ENCODE measurements at places on chromosomes 5 and 9.

- no peak overlapping the region for H3K4me3 ChIP-seq
- H3K27ac ChIP-seq: no peak overlapping the region
- H3K36me3 ChIP-seq: no peaks in the 10 kb centered on the region
- no peaks in the 10 kb centered on the region for H3K4me1 ChIP-seq
These were observed 24.4 kb downstream of the SLC6A7 start for GRCh38 chr5:150214289-150214688.

- peaks cover 4% of the 10 kb centered on the region for H3K4me1 ChIP-seq
- H3K27ac ChIP-seq: no peak overlapping the region
- no peaks in the 10 kb centered on the region for H3K36me3 ChIP-seq
These were observed 714 bp upstream of the ZNF608 start for GRCh38 chr5:124746916-124747790.

DNA sequence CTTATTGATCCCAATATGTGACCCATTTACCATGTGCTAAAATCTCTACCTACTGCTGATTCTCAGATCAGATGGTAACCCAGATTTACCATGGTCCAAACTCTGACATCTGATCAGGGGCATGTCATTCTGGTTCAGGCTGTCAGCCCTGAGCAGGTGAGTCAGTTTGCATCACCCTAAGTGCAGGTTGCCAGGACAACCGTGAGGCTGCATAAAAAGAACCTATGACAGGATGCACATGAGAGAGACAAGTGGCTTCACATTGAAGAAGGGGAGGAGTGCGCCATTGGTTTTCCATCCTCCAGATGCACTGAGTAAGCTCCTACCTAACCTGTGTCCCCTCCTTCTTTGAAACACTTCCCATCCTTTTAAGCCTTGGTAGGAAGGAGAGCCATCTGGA is 801 bp upstream of the PRSS3 start:
- H3K36me3 ChIP-seq: no peaks in the 10 kb centered on the region
- DNase-seq: no peak
- peaks cover 17% of the 10 kb centered on the region for H3K27me3 ChIP-seq
- H3K4me1 ChIP-seq: no peaks in the 10 kb centered on the region

- no peaks in the 10 kb centered on the region for H3K27me3 ChIP-seq
- no peak overlapping the region for H3K4me3 ChIP-seq
- H3K4me1 ChIP-seq: no peaks in the 10 kb centered on the region
- H3K36me3 ChIP-seq: no peaks in the 10 kb centered on the region
- no peak for DNase-seq
- H3K27ac ChIP-seq: no peak overlapping the region
These were observed 18.1 kb upstream of the FCN1 start for GRCh38 chr9:134935701-134936345.

- no peak for DNase-seq
- H3K27ac ChIP-seq: no peak overlapping the region
- H3K4me3 ChIP-seq: no peak overlapping the region
- no peaks in the 10 kb centered on the region for H3K27me3 ChIP-seq
- no peaks in the 10 kb centered on the region for H3K4me1 ChIP-seq
- no peaks in the 10 kb centered on the region for H3K36me3 ChIP-seq
These were observed 32.2 kb downstream of the ALDH7A1 start for GRCh38 chr5:126562823-126563222.

DNA sequence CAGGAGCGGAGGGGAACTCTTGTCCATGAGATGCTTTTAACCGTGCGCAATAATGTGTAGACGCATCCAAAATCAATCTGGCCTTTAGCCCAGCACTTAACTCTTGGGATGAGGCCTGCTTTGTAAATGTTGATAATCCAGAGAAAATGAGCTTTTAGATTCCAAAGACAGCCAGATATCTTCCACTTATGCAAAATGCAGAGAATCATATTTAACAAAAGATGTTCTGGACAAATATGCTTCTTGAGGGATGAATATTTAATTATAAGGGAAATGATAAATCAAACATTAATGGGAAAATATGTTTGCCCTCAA is 5.6 kb downstream of the S1PR3 start:
- H3K4me1 ChIP-seq: peaks cover 10% of the 10 kb centered on the region
- no peak overlapping the region for H3K4me3 ChIP-seq
- H3K27ac ChIP-seq: no peak overlapping the region
- no peaks in the 10 kb centered on the region for H3K27me3 ChIP-seq
- H3K36me3 ChIP-seq: no peaks in the 10 kb centered on the region
- DNase-seq: no peak

GRCh38 chr5:88540471-88541115 is 271.9 kb upstream of the TMEM161B start:
- no peaks in the 10 kb centered on the region for H3K27me3 ChIP-seq
- H3K4me3 ChIP-seq: no peak overlapping the region
- H3K4me1 ChIP-seq: no peaks in the 10 kb centered on the region
- H3K27ac ChIP-seq: no peak overlapping the region

DNA sequence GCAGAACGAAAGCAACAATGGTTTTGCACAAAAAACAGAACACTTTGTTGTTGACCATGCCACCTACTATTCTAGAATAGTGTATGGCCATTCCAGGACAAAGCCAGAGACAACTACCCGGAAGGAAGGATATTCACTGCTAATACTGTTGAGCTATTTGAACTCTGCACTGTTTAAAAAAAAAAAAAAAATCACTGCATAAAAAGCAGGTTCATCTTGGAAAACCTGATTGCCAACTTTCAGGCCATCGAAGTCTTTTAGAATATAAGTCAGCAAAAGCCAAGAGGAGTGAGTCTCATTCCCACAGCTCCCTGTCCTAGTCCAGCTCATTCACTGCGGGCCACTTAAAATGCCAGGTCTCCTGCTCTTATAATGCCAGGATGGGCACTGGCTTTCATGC is 4.0 kb downstream of the ENC1 start:
- no peak for DNase-seq
- peaks cover 22% of the 10 kb centered on the region for H3K4me1 ChIP-seq
- peaks cover 36% of the 10 kb centered on the region for H3K27me3 ChIP-seq
- no peak overlapping the region for H3K4me3 ChIP-seq

DNA sequence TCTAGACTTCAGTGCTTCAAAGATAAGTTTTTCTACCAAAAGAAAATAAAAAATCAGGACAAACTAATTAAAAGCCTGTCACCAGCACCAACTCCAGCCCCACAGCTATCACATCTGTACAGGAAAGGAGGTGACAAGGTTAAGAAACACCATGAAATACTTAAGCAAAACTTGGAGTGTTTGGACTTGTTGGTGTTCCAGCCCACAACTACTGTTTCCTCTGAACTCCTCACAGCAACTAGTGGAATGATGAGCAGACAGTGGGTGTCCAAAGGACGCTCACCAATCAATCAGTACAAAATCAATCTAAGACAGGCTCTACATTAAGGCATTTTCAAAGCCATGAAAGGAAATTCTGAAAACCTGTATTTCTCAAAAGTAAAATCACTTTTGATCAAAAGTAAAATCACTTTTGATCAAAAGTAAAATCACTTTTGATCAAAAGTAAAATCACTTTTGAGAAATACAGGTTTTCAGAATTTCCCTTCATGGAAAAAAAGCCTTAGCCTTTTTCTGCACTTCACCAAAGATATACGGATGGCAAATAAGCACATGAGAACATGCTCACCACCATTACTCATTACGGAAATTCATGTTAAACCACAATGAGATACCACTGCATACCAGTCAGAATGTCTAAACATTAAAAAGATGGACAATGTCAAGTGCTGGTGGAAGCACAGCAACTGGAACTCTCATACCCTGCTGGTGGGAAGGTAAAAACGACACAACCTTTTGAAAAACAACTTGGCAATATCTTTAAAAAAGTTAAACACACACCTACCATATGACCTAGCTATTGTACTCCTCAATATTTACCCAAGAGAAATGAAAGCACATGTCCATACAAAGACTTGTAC is 79.7 kb downstream of the MED27 start:
- no peak overlapping the region for H3K27ac ChIP-seq
- H3K36me3 ChIP-seq: no peaks in the 10 kb centered on the region
- H3K27me3 ChIP-seq: no peaks in the 10 kb centered on the region
- no peak for DNase-seq
- no peak overlapping the region for H3K4me3 ChIP-seq

DNA sequence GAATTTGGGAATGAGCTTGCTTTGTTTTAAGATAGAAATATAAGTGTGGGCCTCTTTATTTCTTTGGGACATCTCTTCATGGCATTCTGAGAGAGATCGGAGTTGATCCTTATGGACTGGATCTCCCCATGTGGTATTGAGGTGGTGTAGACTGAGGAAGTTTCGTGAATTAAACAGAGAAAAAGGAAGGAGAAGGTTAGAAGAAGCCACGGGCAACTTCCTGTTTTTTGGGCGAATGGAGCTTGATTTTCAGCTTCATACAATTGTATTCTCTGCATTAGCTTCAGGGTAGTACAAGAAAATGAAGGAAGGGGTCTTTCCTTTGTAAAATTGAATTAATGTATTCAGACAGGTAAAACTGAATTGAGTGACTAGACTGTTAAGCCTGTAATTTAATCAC is 70.5 kb upstream of the HMHB1 start:
- H3K27ac ChIP-seq: peak overlapping the region; percentile 59
- no peaks in the 10 kb centered on the region for H3K27me3 ChIP-seq
- H3K4me3 ChIP-seq: no peak overlapping the region
- peak; percentile 24 for DNase-seq
- H3K36me3 ChIP-seq: no peaks in the 10 kb centered on the region
- H3K4me1 ChIP-seq: peaks cover 33% of the 10 kb centered on the region

DNA sequence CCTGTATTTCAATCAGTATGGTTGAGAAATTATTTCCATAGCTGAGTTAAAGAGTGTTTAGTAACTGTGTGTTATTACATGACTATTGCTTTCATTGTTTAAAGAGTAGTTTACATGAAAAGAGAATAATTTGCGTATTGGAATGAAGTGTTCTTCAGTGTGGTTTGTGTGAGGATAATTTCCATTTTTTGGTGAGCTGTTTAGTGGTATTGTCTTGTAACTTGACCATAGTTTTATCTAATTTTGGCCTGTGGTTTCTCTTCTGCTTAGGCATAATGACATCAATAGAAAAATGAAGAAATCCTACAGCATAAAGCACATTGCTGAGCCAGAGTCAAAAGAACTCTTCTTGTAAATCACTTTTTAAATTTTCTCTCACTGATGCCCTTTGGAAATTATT is 151.2 kb downstream of the SNCAIP start:
- no peak overlapping the region for H3K27ac ChIP-seq
- H3K27me3 ChIP-seq: no peaks in the 10 kb centered on the region
- H3K4me1 ChIP-seq: no peaks in the 10 kb centered on the region
- H3K36me3 ChIP-seq: no peaks in the 10 kb centered on the region
- no peak for DNase-seq

GRCh38 chr9:34988218-34989002 is 1.1 kb upstream of the DNAJB5 start:
- peak overlapping the region; percentile 77 for H3K27ac ChIP-seq
- no peak for DNase-seq
- no peaks in the 10 kb centered on the region for H3K27me3 ChIP-seq
- H3K4me3 ChIP-seq: peak overlapping the region; percentile 80

DNA sequence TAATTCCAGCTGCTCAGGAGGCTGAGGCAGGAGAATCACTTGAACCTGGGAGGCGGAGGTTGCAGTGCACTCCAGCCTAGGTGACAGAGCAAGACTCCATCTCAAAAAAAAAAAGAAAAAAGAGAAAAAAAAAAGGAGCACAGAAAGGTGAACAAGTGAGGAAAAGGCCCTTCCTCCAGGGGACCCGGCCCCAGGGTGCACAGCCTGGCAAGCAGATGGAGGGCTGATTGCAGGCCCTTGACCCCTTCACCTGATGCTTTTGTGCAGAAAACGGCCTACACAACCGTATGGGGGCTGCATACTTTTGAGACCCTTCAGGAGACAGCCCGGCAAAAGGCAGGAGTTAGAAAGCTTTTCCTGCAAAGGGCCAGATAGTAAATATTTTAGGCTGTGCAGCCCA is 33.9 kb downstream of the HRH2 start:
- H3K4me1 ChIP-seq: peaks cover 10% of the 10 kb centered on the region
- no peak overlapping the region for H3K27ac ChIP-seq
- no peak for DNase-seq
- H3K4me3 ChIP-seq: no peak overlapping the region
- H3K27me3 ChIP-seq: no peaks in the 10 kb centered on the region

DNA sequence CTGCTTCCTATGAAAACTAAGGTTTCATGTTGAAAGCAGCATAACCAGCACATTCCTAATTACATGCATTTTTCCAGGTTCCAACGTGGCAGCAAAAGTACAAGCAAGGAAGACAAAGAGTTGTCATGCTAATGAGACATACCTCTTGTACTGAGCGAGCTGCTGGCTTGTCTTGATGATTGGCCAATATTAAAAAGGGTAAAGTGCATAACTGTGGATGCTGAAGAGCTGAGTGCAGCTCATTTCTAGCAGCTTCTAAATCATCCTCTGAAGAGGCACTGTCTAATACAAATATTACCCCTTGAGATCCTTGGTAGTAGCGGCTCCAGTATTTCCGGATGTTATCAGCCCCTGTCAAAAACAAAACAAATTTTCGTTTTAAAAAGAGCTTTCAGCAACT is 197.3 kb downstream of the ARL15 start:
- H3K27ac ChIP-seq: no peak overlapping the region
- H3K27me3 ChIP-seq: no peaks in the 10 kb centered on the region
- no peak overlapping the region for H3K4me3 ChIP-seq
- DNase-seq: no peak
- H3K36me3 ChIP-seq: no peaks in the 10 kb centered on the region
- no peaks in the 10 kb centered on the region for H3K4me1 ChIP-seq

- no peak overlapping the region for H3K4me3 ChIP-seq
- no peaks in the 10 kb centered on the region for H3K36me3 ChIP-seq
- no peak for DNase-seq
- no peak overlapping the region for H3K27ac ChIP-seq
These were observed 156.4 kb upstream of the IRX4 start for GRCh38 chr5:2039180-2039531.

GRCh38 chr5:74919487-74919886 is 53.3 kb upstream of the FAM169A start:
- no peaks in the 10 kb centered on the region for H3K27me3 ChIP-seq
- H3K4me1 ChIP-seq: no peaks in the 10 kb centered on the region
- no peak for DNase-seq
- no peaks in the 10 kb centered on the region for H3K36me3 ChIP-seq
- no peak overlapping the region for H3K27ac ChIP-seq

- H3K36me3 ChIP-seq: no peaks in the 10 kb centered on the region
- no peak for DNase-seq
These were observed 20.2 kb downstream of the GRAMD2B start for GRCh38 chr5:126443374-126443851.

DNA sequence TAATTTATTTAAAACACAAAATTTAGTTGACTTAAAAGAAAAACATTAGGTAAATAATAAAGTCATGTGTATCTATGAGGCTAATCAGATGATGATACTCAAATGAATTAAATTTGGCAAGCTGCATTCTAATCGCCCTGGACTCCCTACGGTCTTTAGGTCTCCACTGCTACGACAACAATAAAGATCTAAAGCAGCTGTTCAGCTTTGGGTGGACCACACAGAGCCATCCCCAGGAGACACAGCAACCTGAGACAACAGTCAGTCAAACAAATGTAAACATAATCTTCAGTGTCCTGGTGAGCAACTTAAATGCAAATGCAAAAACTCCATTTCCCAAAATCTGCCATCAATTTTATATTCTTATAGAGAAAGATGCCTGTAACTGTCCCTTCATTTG is 65.5 kb downstream of the MCTP1 start:
- H3K27ac ChIP-seq: no peak overlapping the region
- H3K4me3 ChIP-seq: no peak overlapping the region
- H3K27me3 ChIP-seq: peaks cover 2% of the 10 kb centered on the region
- DNase-seq: no peak
- H3K36me3 ChIP-seq: no peaks in the 10 kb centered on the region

GRCh38 chr5:150904479-150905311 is at the start of gene ZNF300:
Gene ZNF300 (minus strand): TSS chr5:150904980. CDS start chr5:150903155, 1,825 bp downstream.
- H3K27ac ChIP-seq: no peak within 1 kb of the TSS
- H3K36me3 ChIP-seq: no peaks in the 10 kb centered on the region
- no peak within 1 kb of the TSS for H3K4me3 ChIP-seq

GRCh38 chr5:17399931-17400330 is 98.1 kb upstream of the TAF11L2 start:
- H3K4me1 ChIP-seq: no peaks in the 10 kb centered on the region
- no peak overlapping the region for H3K27ac ChIP-seq
- no peaks in the 10 kb centered on the region for H3K36me3 ChIP-seq
- no peaks in the 10 kb centered on the region for H3K27me3 ChIP-seq
- DNase-seq: no peak
